ENCODE measurements at places on chromosomes 2 and 18.

- DNase-seq = no peak
Measured at GRCh38 chr2:220081171-220081570, 453.7 kb downstream of the SLC4A3 start.

GRCh38 chr2:145806546-145806945, 1286.6 kb upstream of the ZEB2 start:
- DNase-seq = no peak

GRCh38 chr2:42742740-42743658, 20.9 kb downstream of the OXER1 start:
- no peak for DNase-seq

GRCh38 chr2:151264157-151264825, 2.6 kb upstream of the RBM43 start:
- no peak for DNase-seq

GRCh38 chr2:172082105-172082943, 3.0 kb upstream of the DLX1 start:
- no peak for DNase-seq

DNA sequence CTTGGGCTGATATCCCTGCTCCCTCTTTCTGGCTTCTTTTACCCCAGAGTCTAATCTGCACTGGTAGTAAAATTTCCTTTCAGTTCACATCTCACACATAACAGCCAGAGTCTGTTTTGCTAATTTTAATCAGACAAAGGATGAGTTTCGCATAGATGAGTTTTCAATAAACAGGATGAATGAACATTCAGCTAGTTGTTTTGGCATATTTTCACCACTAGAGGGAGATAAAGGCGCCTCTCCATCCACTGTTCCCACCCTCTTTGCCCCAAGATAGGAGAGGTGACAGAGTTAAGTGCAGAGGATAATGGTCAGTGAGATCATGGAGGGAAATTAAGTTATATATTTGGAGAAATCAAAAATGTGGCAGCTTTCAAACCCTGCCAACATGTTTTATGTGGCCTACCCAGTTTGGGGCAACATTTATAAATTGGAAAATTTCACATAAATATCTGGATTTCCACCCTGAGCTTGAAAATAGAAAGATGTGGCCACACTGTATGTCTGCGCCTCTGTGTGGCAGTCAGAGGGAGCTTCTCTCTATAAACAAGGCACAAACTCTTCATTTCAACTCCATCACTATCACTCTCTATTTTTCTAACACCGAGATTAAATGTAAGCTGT, 48.5 kb upstream of the DTNA start:
- peak; percentile 40 for DNase-seq

DNA sequence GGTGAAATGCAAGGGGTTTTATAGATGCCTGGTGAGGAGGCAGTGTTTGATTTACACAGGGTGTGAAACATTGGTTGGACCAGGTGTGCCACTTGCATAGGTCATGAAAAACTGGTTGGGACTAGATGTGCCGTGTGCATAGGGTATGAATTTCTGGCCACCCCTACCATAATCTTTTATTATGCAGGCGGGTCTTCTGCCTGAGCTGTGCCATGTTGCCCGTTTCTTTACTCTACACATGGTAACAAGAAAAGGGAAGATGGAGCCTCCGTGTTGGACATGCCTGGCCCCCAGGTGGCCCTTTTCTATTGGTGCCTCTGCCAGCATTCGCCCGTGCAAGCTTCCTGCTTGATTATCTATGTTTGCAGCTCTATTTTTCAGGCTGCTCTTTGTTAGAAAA, 805.4 kb downstream of the TRIB2 start:
- DNase-seq = no peak

GRCh38 chr18:25455159-25455558, 103.2 kb upstream of the ZNF521 start:
- no peak for DNase-seq

GRCh38 chr2:229909090-229909489, 12.7 kb downstream of the TRIP12 start:
- DNase-seq = no peak

DNA sequence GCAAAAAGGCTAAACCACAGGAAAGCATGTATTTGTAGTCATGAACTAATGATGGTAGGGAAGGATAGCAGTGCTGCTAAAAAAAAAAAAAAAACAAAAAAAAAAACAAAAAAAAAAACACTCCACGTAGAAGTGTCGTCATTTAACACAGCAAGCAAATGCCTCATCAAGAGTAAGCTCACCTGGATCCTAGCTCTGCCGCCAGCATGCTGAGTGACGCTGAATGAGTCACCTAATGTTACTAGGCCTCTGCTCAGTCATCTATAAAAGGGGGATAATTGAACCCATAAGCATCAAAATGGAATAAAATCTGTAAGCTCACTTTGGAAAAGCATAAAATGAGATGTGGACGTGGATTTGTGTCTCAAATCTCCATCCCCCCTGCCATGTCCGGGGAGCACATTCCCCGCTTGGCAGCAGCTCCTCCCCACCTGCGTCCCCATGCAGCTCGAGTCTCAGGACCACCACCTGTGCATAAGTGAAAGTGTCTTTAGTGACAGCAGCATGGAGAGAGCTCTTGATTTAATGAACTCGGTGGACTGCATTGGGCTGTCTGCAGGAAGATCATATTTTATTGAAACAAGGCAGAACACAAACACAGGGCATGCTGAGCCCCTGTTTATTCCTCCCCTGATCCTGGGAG, 427.5 kb downstream of the LRATD1 start:
- no peak for DNase-seq

GRCh38 chr2:78992807-78993517, 32.5 kb upstream of the REG3G start:
- DNase-seq = no peak

DNA sequence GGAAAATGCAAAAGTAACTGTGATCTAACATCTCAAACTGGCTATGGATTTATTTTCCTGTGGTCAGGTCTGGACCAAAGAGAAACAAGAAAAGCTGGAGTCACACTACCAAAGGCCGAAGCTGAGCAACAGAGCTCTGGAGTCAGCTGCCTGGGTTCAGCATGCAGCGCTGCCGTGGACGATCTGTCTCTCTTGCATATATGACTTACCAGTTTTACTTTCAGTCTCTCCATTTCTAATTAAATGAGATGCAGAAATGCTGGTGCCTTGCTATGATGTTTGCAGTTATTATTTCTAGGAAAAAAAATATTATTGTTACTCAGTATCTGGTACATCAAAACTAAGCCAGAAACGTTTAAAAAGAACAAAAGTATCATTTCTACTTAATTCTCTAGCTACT, 813.2 kb downstream of the RNF144A start:
- no peak for DNase-seq
